Activated CD8-positive, alpha-beta memory T cell treated with anti-CD3 and anti-CD28 coated beads, Interleukin-2, amount 10 ng/mL, durations not matched to agents 7 days and 5 days (primary cell): ENCODE measurements at places on chromosomes 7 and 10. TPM values are rescaled to one million over a fixed set of nuclear protein-coding genes. Genes with fewer than 3 reads are reported as not detected.

Gene ZNF786
- 7.1 TPM for total RNA-seq

Gene RASA4B
- total RNA-seq = 16.7 TPM

Gene LRRC4
- not detected for total RNA-seq

Gene SH2B2
- 1.3 TPM for total RNA-seq

Gene NKX1-2
- total RNA-seq = not detected

Gene CCDC172
- not detected for total RNA-seq

DNA sequence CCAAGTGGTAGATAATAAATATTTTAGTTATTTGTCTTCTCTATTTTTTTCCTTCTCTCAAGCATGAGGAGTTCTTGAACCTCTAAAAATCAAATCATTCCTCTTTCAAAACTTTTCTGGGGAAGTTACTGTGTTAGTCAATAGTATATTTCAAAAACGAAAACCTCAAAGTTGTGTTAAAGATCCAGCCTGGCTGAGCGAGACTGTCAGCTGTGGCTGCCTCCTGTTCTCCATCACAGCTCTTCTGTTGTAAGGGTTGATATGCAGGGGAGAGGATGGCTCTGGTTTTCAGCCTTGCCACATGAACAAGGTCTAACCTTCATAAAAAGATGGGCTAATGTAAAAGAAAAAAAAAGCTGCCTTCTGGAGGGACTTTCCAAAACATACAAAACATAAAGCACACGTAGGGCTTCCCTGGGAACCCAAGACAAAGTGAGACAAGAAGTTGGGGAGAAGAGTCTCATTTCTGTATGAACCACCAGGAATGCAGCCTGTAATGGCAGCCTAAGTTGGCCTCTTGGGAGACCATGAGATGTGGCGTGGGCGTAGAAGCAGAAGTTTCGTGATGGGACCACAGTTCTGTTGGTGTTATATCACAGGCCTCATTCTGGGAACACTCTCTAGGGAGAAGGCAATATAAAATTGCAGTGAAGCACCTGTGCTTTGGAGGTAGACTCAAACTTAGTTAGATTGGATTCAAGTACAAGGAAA, 77.9 kb upstream of the FHIP2A start:
- H3K27ac ChIP-seq = no peak overlapping the region
- H3K4me1 ChIP-seq = no peaks in the 10 kb centered on the region
- peaks cover 20% of the 10 kb centered on the region for H3K27me3 ChIP-seq

GRCh38 chr7:11231190-11231589, 257.5 kb downstream of the PHF14 start:
- no peaks in the 10 kb centered on the region for H3K4me1 ChIP-seq
- H3K36me3 ChIP-seq = no peaks in the 10 kb centered on the region
- H3K4me3 ChIP-seq = no peak overlapping the region
- no peak for DNase-seq
- peaks cover 2% of the 10 kb centered on the region for H3K27me3 ChIP-seq

GRCh38 chr10:16756561-16757221, 60.5 kb downstream of the RSU1 start:
- no peak overlapping the region for H3K4me3 ChIP-seq
- no peak overlapping the region for H3K27ac ChIP-seq
- no peak for DNase-seq
- H3K27me3 ChIP-seq = no peaks in the 10 kb centered on the region
- H3K4me1 ChIP-seq = no peaks in the 10 kb centered on the region

DNA sequence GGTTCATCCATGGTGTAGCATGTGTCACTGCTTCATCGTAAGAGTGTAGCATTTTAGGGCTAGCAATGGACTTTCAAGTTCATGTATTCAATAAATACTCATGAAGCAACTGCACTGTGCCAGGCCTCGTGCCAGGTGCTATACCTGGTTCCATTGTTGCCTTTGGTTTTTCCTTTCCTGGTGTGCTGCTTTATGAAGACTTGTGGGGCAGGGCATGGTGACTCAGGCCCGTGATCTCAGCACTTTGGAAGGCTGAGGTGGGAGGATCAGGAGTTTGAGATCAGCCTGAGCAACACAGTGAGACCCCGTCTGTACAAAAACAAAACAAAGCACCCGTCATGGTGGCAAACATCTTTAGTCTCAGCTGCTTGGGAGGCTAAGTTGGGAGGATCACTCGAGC, 2.2 kb upstream of the CPA4 start:
- peaks cover 3% of the 10 kb centered on the region for H3K27me3 ChIP-seq
- no peak overlapping the region for H3K27ac ChIP-seq

GRCh38 chr10:87935290-87936141, 72.1 kb downstream of the PTEN start:
- no peaks in the 10 kb centered on the region for H3K27me3 ChIP-seq
- no peak overlapping the region for H3K27ac ChIP-seq
- H3K4me3 ChIP-seq = no peak overlapping the region
- peaks cover 12% of the 10 kb centered on the region for H3K4me1 ChIP-seq

DNA sequence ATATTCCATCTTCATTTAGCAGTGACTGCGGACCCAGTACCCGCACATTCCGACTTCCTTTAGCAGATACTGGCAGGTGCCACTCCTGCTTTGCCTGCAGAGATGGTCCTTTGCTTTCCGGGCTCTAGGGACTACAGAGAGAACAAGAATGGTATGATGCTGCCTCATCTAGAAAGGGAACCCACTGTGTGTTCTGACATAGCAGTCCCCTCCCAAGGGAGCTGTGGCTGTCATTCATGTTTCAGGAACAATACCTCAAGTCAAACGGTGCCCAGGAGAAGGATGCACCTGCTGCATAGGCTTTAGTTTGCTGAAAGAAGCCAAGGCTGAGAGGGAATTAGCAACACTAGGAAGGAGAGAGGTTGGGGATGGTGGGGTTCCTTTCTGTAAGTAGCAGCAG, 15.9 kb upstream of the TMEM72 start:
- no peak overlapping the region for H3K27ac ChIP-seq
- no peak overlapping the region for H3K4me3 ChIP-seq
- no peak for DNase-seq
- H3K36me3 ChIP-seq = no peaks in the 10 kb centered on the region
- no peaks in the 10 kb centered on the region for H3K27me3 ChIP-seq

GRCh38 chr10:90884431-90884830, 12.7 kb downstream of the RPP30 start:
- H3K36me3 ChIP-seq = peaks cover 39% of the 10 kb centered on the region
- no peak overlapping the region for H3K4me3 ChIP-seq
- no peaks in the 10 kb centered on the region for H3K27me3 ChIP-seq
- no peak for DNase-seq

GRCh38 chr10:61047081-61047480, 103.1 kb upstream of the RHOBTB1 start:
- H3K27me3 ChIP-seq = no peaks in the 10 kb centered on the region
- H3K27ac ChIP-seq = no peak overlapping the region
- H3K4me1 ChIP-seq = no peaks in the 10 kb centered on the region
